Mammary microvascular endothelial cell (primary cell): ENCODE measurements at places on chromosomes 12 and 14. TPM values are rescaled to one million over a fixed set of nuclear protein-coding genes. Genes with fewer than 3 reads are reported as not detected.

Gene CCDC92
- total RNA-seq = 11.9 and 15.6 TPM in 2 replicates

Gene LRP10
- 108 and 118 TPM in 2 replicates for total RNA-seq

Gene POP5
- total RNA-seq = 29.0 and 36.6 TPM in 2 replicates

Gene C12orf54
- not detected in 2 replicates for total RNA-seq

Gene IFI27L1
- total RNA-seq = 12.1 and 24.4 TPM in 2 replicates

Gene FITM1
- 0.10 TPM in 1 of 2 replicates, not detected in the other for total RNA-seq

Gene BIN2
- total RNA-seq = not detected in 2 replicates

Gene RNFT2
- 2.3 and 3.7 TPM in 2 replicates for total RNA-seq

Gene EID3
- total RNA-seq = 4.2 and 5.4 TPM in 2 replicates

Gene MCRS1
- 65.6 and 72.5 TPM in 2 replicates for total RNA-seq

Gene PRPH
- not detected in 2 replicates for total RNA-seq

Gene IL23A
- total RNA-seq = 0.13 TPM in 1 of 2 replicates, not detected in the other

Gene TBC1D30
- total RNA-seq = 17.5 and 24.4 TPM in 2 replicates

Gene CCND2
- total RNA-seq = 31.0 and 57.6 TPM in 2 replicates

Gene FAM90A1
- total RNA-seq = 0.10 TPM in 1 of 2 replicates, not detected in the other

Gene DPPA3
- not detected in 2 replicates for total RNA-seq

Gene KSR2
- 0.47 and 0.59 TPM in 2 replicates for total RNA-seq

Gene GPRC5A
- total RNA-seq = 50.8 and 57.3 TPM in 2 replicates

Gene DDIT3
- 12.1 and 15.1 TPM in 2 replicates for total RNA-seq

Gene IGF1
- 0.69 and 2.9 TPM in 2 replicates for total RNA-seq

Gene AKAP5
- 0.07 and 0.34 TPM in 2 replicates for total RNA-seq

Gene MBIP
- total RNA-seq = 8.4 and 11.1 TPM in 2 replicates

Gene KLC1
- total RNA-seq = 236 and 252 TPM in 2 replicates

Gene PIWIL1
- not detected in 2 replicates for total RNA-seq

Gene HOXC12
- not detected in 2 replicates for total RNA-seq

Gene GPR84
- total RNA-seq = not detected in 2 replicates

Gene VWF
- 768 and 837 TPM in 2 replicates for total RNA-seq

Gene KRT85
- total RNA-seq = not detected in 2 replicates

Gene EPYC
- not detected in 2 replicates for total RNA-seq

Gene KCNA5
- not detected in 2 replicates for total RNA-seq

Gene CIDEB
- total RNA-seq = 14.5 and 19.0 TPM in 2 replicates

Gene FOXG1
- under 0.01 TPM in 1 of 2 replicates, not detected in the other for total RNA-seq

Gene INSM2
- total RNA-seq = not detected in 2 replicates

Gene GARIN6
- total RNA-seq = not detected in 2 replicates

Gene DTX1
- not detected in 2 replicates for total RNA-seq

Gene TMEM233
- total RNA-seq = 0.40 and 1.4 TPM in 2 replicates

Gene SAMD15
- total RNA-seq = 0.53 and 0.64 TPM in 2 replicates

Gene NTF3
- 0.13 TPM in 1 of 2 replicates, not detected in the other for total RNA-seq

Gene APOF
- total RNA-seq = not detected in 2 replicates

Gene HOXC9
- not detected in 2 replicates for total RNA-seq

Gene KRT82
- not detected in 2 replicates for total RNA-seq

Gene TDRD9
- total RNA-seq = 0.69 and 1.00 TPM in 2 replicates

Gene CMTM5
- total RNA-seq = not detected in 2 replicates

Gene HHIPL1
- total RNA-seq = 3.3 and 4.7 TPM in 2 replicates
